ENCODE measurements at places on chromosomes 6 and 20.

DNA sequence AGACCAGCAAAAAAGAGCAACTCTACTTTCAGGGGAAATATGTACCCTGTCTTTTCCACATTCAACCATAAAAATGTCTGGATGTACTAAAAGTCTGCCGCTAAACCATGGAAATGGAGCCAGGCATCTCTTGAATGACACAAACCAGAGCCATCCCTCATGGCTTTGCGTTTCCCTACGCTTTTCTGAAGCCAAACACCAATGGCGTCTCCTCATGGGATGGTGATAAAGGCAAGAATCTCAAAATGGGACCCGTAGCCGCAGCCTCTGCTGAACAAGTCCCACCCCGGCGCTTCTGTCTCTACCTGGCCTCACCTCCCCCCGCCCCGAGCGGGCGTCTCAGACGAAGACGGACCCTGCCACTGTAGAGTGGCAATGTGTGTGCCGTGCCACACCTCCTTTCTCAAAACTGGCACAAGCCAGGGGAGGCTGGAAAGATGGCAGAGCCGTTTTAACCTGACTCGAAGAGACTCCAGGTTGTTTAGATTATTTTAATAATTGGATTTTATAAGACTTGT lies 80.3 kb upstream of the AFDN start:
- no peak for DNase-seq

DNA sequence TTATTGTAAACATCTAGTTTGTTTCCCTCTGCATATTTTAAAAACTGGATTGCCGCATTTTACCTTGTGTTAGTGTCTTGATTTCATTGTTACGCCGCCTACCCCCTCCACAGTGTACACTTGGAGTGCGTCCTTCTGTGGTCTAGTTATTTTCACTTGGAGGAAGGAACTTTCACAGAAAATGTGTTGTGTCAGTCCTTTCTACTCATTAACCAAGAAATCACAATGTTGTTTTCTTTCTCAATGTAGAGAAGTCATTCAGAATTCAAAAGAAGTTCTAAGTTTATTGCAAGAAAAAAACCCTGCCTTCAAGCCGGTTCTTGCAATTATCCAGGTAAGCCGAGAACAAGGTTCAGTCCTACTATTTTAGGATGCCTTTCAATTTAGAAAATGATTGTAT lies 10.3 kb downstream of the MTHFD1L start:
- no peak for DNase-seq

GRCh38 chr20:37651932-37652331 lies 41.9 kb upstream of the CTNNBL1 start:
- peak; percentile 3 for DNase-seq

GRCh38 chr20:59335377-59335776 lies 35.0 kb downstream of the EDN3 start:
- no peak for DNase-seq

DNA sequence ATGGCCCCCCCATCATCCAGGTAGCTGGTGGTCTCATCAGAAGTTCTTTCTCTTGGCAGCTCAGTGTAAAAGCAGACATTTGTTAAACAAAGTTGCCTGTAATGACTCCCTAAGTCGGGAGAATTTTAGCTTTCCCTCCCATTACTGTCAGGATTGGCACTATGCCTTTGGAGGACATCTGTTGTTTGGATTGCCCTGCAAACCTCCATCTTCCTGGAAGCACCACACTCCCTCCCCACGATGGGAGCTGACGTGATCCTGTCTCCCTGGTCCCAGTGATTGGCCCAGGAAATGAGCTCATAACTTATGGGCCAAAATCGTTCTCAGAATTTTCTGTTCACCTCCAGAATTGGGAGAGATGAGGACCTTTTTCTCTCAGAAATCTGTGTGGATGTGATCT lies 42.6 kb upstream of the CNR1 start:
- no peak for DNase-seq

DNA sequence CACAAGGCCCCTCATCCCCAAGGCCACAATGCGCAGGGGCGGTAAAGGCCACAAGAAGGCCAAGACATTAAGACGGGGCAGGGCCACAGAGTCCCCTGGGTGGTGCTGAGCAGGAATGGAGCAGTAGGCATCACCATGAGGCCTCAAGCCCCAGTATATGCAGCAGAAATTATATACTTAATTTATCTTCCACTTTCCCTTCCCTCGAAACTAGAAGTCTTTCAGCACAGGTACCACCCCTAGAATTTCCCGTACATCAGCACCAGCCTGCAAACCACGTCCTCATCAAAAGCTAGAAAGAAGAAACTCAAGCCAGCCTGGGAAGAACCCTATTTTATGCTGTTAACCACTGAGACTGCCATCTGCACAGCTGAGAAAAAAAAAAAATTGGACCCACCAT lies 89.4 kb downstream of the PLG start:
- no peak for DNase-seq

- DNase-seq, result no peak
Measured at GRCh38 chr6:111563581-111563980, 42.1 kb downstream of the TRAF3IP2 start.

DNA sequence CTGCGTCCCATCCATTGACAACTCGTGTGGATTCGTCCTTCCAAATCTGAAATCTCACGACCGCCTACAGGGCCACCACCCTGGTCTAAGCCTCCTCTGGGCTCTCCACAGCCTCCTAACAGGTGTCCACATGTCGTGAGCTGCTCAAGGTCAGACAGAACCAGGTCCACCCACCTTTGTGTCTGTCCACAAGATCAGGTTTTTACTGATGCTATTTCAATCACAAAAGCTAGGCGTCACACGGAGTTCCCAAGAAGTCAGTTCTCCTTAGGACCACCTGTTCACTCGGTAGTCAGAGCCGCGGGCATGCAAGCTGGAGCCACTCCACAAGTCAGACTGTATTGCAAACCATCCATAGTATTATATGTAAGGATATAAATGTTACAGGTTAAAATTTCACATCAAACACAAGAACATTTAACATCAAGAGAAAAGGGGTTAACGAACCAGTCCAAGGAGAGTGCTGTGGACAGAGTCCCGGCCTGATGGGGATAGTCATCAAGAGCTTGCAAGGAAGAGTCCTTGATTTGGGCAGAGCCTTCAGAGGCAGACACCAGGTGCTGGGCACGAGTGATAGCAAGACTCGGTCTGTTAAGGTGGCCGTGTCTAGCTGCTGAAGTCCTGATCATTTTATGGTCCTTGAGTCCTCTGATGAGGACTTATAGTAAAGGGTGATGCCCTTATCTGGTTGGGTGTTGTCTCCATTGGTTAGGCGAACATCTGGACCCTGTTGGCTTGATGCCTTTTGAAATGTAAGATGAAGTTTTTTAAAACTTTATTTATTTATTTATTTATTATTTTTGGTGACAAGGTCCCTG lies 731 bp upstream of the DNPH1 start:
- no peak for DNase-seq

DNA sequence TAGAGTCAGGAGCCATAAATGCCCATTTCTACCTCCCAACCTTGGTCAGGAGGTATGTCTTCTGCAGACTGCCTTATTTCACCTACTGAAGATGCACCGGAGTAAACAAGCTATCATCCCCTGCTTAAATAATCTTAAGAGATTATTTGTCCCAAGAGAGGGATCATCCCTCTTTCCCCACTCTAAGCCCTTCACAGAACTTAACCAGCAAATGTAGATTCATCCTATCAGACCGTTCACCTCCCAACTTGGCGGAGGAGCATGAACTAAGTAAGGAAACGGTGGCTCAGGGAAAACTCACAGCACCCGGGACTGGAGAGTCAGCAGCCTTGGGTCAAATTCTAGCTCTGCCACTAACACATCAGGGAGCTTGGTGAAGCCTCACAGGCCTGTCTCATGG lies 115.3 kb downstream of the TRERF1 start:
- no peak for DNase-seq

DNA sequence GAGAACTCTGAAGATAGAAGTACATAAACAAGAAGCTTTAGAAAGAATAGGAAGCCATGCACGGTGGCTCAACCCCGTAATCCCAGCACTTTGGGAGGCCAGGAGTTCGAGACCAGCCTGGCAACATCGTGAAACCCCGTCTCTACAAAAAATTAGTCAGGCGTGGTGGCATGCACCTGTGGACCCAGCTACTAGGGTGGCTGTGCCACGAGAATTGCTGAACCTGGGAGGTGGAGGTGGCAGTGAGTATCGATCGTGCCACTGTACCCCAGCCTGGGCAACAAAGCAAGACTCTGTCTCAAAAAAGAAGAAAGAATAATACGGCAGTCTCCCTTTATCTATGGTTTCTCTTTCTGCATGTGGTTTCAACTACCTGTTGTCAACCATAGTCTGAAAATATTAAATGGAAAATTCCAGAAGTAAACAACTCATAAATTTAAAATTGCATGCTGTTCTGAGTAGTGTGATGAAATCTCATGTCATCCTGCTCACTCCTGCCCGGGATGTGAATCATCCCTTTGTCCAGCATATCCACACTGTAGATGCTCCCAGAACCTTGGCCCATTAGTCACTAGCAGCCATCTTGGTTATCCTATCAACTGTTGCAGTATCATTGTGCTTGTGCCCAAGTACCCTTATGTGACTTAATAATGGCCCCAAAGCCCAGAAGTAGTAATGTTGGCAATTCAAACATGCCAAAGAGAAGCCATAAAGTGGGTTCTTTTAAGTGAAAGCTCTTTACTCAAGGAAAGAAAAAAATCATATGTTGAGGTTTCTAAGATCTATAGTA lies 22.1 kb downstream of the DEK start:
- DNase-seq, result no peak

GRCh38 chr20:11700831-11701230 lies 216.9 kb upstream of the BTBD3 start:
- DNase-seq, result no peak

- peak; percentile 10 for DNase-seq
Measured at GRCh38 chr6:47733879-47734558, 35.6 kb downstream of the ADGRF4 start.

DNA sequence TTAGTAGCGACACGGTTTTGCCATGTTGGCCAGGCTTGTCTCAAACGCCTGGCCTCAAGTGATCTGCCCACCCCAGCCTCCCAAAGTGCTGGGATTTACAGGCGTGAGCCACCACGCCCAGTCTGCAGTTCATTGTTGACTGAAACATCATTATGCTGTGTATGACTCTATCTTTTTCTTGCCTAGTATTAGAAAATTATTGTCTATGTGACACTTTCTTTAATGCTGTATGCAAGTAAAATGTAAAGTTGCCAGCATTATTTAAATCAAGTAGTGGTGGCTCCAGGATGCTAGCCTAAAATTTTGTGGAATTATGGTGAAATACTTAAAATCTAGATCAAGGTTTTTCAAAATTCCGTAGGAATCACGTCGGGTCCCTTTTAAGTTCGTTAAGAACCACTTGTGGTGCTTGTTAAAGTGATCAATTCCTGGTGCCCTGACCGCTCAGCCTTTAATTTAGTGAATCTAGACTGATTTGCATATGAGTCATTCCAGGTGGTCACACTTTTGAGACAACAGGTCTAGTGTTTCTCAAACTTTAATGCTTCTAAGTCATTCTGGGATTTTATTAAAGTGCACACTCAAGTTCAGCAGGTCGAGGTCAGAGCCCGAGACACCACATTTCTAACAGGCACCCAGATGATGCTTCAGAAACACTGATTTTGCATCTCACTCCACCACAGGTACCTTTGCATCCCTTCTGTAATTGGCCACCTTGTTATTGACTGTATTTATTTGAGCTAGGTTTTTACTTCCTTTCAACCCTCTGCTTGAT lies 132.6 kb upstream of the MTHFD1L start:
- DNase-seq, result no peak

DNA sequence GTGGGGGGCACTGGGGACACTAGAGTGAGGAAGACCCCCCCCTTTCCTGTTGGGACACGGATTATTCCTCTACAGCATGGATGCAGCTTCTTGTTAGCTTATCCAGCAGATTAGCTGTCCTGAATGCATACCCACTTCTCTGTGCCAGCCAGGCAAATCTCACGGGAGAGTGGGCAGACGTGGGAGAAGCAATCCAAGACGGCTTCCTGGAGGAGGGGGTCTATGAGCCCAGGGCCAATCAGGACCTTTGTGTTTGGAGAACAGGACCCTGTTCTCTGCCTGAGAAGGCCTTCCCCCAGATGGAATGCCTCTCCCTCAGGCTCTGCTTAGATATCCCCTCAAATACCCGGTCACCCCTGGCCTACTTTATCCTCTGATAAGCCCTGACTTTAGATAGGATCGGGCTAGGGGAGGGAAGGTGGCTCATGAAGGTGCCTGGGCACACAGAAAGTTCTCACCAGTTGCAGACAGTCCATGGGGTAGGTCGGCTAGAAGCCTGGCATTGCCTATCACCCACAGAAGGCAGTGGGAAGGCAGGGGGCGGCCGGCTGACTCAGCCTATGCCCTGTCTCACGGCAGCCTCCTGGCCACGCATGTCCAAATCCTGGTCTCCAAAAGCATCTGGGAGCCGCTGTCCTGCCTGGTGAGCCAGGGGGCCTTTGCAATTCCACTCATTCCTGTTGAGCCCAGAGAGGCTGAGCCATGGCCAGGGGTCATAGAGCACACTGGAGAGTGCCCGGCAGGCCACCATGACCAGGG lies 34.7 kb downstream of the SUN5 start:
- no peak for DNase-seq

- DNase-seq, result no peak
Measured at GRCh38 chr20:258269-258858, 840 bp downstream of the DEFB132 start.

DNA sequence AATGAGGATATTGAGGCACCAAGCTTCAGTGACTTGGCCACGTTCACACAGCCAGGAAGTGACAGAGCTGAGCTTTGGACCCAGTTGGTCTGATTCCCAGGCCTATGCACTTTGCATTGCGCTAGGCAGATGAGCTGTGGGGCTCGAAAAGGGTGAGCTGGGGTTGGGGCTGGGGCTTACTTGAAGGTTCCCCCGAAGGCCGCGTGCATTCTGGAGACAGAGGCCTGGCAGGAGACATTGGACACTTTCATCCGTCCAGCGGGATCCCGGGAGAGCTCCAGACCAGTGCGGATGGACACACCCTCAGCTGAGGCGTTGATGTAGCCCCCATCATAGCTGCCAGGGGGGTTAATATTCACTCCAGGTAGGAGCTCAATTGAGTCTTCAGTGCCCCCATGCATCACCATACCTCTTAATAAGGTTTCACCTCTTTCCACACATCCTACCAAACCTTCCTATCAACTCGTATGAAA lies 2.6 kb downstream of the PLTP start:
- no peak for DNase-seq

- DNase-seq, result no peak
Measured at GRCh38 chr20:41329435-41330342, 10.9 kb upstream of the LPIN3 start.

DNA sequence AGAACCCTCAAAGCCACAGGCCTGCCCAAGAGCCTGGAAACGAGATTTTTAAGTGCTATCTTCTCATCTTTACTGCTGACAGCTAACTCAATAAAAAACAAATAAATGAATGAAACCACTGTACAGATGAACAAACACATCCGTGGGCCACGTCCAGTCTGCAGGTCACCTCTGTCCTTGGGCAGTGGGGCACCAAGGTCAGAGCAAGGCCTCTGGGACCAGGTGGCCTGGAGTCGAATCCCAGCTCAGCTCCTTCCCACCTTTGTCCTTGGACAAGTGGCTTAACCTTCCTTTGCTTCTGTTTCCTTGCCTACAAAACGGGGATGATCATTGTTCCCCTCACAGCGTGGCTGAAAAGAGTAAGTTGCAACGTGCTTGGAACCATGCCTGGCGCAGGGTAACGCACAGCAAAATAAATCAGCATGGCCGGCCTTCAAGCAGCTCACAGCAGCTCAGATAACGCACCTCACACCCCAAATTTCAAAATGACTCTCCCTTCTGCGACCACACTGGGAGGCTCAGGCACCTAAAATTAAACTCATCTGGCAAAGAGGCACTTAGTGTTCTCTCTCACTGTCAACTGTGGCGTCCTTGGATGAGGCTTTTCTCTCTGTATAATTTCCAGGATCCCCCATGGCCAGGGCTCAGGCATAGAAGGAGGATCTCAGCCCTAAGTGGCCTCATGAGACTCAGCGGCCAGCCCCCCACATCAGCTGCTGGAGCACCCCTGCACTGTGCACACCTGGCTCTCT lies 35.7 kb downstream of the RRBP1 start:
- peak; percentile 32 for DNase-seq

Measured in DMS153 (cell line).